NCI-H446 treated with DMSO at 0.1 percent for 48 hours (cell line): ENCODE measurements at places on chromosomes 7 and 10.

DNA sequence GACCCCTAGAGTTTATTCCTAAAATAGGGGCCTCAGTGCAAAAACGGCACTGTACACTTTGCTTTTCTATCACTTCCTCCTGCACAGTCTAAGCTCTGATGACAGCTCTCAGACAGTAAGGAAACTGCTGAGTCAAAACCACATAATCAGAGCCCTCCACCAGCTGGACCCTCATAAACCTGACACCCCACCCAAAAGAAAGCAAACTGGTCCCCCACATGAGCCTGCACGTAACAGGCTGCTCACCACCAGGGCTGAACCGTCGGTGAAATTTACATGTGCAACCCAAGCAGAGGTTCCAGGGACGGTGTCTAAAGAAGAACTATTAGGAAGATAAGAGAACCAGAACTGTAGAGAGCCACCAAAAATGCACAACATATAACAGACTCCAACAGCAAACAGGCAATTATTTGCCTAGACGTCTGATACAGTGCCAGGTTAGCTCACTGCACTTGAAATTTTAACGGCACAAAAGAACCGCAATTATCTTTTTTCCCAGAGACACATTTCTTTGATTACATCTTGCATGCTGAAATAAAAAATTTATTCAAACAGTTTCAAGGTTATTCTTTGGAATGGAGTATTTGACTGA lies 19.6 kb downstream of the SGMS1 start:
- DNase-seq: no peak

DNA sequence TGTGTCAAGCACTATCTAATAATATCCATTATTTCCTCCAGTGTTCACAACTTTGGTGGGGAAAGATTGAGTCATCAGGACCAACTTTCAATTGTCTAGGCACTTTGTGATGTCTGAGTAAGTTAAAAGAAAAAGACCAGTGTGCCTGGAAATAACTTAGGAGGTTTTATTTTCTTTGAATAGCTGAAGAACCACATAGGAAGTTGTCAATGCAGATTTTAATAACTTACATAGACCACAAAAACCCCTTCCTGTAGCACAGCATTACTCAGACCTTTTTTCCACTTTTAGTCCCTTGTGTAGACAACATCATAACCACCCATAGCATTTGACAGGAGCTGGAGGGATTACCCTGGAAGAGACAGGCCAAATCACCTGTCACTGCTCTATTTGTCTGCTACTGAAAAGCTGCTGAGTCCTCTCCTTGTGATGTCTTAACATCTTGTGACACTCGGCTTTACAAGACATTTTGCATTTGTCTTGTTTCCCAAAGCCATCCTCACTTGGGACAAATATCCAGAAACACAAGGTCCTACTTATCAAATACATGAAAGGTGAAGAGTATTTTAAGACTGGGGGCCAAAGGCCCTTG lies 241.5 kb upstream of the PTER start:
- no peak for DNase-seq

DNA sequence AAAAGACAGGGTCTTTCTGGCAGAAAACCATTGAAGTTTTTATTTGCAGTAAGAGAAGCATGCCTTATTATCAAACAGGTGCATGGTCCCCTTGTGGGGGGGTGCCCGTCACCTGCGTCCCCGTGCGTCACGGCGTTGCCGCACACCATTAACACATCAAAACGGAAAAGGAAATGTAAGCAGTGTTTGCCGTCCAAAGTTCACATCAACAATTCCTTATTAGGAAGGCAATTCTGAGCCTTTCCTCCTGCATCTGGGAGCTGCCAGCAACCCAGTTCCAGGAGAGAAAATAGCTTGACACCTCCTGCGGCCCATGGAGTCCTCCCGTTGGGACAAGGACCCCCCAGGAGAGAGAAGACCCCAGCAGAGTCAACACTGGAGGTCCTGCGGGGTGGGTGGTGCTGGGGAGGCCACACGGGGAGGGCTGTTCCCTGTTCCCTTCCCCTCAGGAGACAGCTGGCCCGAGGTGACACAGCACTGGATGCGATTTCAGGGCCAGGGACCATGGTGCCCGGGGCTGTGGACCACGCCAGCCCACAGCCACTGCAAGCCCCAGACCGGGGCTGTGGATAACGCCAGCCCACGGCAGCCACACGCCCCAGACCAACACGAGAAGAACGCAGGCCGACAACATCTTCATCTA lies 39.5 kb downstream of the DIP2C start:
- DNase-seq: no peak

DNA sequence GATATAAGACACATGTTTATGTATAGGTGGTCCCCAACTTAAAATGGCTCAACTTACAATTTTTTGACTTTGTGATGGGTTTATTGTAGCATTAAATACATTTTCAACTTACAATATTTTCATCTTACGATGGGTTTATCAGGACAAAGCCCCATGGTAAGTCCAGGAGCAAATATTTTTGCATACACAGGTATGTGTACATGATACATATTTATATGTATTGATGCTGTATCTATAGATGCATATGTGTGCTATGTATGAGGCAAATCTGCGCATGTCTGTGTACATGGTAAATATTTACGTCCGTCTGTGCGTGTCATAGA lies 664 bp upstream of the UBE3C start:
- peak; percentile 54 for DNase-seq

GRCh38 chr7:75010036-75010435 lies 45.5 kb downstream of the CASTOR2 start:
- no peak for DNase-seq

GRCh38 chr7:30019387-30019786 lies 7.1 kb downstream of the FKBP14 start:
- no peak for DNase-seq

DNA sequence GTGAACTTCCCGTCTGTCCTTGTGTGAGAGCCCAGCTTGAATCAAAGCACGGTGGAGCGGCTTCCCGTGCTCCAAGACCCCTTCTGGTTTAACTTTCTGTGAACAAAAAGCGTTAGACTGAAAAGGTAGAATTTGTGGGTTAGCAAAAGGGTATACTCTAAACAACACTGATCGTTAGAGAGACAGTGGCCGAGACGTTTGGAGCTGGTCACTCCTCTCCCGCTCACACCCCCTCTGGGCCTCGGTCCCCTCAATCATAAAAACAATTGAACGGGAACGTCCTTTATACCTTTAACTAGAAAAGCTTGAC lies 502 bp downstream of the PRKRIP1 start:
- DNase-seq: no peak

DNA sequence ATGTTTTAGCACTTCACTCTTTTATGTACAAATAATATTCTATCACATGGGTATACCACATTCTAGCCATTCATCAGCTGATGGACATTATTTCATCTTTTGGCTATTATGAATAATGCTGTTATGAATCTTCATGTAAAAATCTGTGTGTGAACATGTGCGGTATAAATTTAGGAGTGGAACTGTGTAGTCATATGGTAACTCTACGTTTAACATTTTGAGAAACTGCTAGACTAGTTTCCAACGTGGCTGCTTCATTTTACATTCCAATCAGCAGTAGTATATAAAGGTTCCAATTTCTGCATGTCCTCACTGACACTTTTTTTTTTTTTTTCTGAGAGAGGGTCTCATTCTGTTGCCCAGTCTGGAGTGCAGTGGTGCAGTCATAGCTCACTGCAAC lies 8.3 kb downstream of the RAMP3 start:
- no peak for DNase-seq

DNA sequence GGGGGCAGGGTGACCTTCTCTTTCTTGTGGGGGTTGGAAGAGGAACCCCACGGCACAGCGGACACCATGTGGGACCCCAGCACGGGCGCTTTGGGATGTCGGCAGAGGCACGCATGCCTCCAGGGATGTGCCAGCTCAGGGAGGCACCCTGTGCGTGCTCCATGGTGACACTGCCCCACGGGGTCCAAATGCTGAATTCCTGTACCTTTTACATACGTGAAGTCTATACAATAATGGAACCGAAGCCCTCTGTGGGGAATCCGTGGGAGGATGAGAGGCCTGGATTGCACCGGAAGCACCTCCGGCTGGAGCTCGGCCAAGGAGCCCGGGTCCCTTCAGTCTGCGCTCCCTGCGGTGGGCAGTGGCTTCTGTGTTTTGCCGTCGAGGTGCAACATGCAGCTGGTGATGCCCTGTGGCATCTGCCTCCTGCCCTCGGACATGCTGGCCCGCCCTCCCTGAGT lies 524.3 kb downstream of the DNAJB6 start:
- no peak for DNase-seq
